Spinal cord (tissue), 10 donors: ENCODE measurements at places on chromosomes 6 and 20. TPM values are rescaled to one million over a fixed set of nuclear protein-coding genes. Genes with fewer than 3 reads are reported as not detected.

The HRH3 gene
- total RNA-seq, result 0.66 TPM

The SIRPD gene
- total RNA-seq, result not detected

The KIFC1 gene
- total RNA-seq, result 6.7 TPM

The JPH2 gene
- 1.7 TPM for total RNA-seq

The MYLK4 gene
- 3.8 TPM for total RNA-seq
